Calu3 (cell line): ENCODE measurements at places on chromosomes 1 and 21. TPM values are rescaled to one million over a fixed set of nuclear protein-coding genes. Genes with fewer than 3 reads are reported as not detected.

The LRRC53 gene
- total RNA-seq, result not detected in 2 replicates

The CLK2 gene
- total RNA-seq, result 78.5 and 79.4 TPM in 2 replicates

DNA sequence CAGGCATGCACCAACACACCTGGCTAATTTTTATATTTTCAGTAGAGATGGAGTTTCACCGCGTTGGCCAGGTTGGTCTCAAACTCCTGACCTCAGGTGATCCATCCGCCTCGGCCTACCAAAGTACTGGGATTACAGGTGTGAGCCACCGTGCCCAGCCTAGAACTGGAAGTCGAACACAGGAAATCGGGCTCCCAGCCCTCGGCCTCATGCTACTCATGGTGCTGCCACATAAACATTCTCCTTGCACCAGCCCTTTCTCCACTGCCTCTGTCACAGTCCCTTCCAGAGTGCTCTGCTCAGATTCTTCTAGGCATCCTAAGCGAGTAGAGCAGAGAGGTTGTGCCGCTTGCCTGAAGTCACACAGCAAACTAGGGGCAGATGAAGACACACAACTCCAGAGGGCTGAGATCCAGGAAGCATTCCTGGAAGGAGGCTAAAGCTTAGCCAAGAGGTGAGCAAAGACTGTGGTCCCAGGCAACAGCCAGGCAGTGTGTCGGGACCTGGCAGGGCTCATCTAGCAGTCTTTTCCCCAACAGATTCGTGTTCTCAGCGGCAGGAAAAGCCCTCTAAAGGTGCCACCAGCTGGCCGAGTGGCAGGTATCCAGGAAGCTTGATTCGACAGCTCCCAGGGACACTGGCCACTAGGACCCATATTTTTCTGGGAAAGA, 29.6 kb upstream of the NPPB start:
- no peak for DNase-seq

The ALX3 gene
- not detected in 2 replicates for total RNA-seq

GRCh38 chr1:103162360-103162759, 54.0 kb upstream of the COL11A1 start:
- no peak for DNase-seq

The DVL1 gene
- 83.9 and 90.9 TPM in 2 replicates for total RNA-seq

The CDC14A gene
- 6.4 and 8.5 TPM in 2 replicates for total RNA-seq

DNA sequence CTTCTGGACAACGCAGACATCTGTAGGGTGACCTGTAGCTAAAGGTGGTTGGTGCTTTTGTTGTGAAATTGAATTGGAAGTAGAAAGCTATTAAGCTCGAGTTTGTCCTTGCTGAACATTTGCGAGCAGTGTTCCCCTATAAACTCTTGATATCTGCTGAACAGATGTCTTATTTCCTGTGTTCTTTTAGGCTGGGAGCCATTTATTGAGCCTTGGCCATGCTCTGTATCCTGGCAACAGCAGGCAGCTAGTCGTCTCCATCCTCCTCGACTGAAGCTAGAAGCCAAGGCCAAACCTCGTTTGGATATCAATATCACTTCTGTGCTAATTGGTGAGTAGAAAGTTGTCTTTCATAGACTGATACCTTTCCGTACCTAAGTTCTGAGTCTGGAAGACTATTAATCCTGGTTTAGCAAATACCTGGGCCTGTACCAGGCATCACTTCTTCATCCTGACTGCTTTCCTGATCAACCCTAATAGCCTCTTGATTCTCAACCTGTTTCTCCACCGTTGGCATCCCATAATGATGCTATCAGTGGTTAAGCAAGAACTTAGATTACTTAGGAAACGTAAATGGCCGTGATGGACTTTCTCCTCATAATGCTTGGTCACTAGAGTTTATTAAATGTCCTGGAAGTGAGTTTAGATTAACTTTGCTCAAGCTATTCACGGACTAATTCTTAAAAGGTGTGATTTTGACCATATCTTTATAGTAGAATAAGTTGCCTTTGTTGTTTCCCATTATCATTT, 103.4 kb downstream of the VPS13D start:
- no peak for DNase-seq

DNA sequence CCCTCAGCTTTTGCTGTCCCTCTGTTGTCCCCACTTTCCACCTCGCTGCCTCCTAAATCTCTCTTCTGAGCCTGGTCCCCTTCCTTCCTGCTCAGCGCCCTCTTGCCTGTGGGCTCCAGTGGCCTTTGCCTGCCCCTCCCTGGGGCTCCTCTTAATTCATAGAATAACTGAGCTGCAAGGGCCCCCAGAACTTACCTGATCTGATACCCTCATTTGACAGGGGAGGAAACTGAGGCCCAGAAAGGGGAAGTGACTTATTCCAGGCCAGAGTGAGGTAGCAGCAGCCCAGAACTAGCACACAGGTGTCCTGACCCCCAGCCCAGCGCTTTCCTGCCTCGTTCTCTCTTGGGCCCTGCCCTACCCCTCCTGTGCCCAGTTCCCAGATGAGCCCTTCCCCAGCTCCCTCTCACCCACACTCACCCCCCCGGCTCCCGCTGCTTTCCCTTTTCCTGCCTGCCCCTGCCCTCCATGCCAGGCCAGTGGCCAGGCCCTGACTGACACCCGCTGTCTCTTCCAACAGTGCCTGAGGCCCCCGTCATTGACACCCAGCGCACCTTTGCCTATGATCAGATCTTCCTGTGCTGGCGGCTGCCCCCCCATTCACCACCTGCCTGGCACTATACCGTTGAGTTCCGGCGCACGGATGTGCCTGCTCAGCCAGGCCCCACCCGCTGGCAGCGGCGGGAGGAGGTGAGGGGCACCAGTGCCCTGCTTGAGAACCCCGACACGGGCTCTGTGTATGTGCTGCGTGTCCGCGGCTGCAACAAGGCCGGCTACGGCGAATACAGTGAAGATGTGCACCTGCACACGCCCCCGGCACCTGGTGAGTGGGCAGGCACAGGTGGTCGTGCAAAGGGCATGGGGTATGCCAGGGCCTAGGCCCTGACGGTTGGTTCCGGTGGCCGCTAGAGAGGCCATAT, 5.7 kb downstream of the TRIM46 start:
- no peak for DNase-seq

The DR1 gene
- total RNA-seq, result 51.1 and 51.5 TPM in 2 replicates

The RBP7 gene
- total RNA-seq, result 0.83 TPM in 1 of 2 replicates, not detected in the other

- DNase-seq, result no peak
Observed at GRCh38 chr1:111234866-111235265, 7.4 kb downstream of the CHI3L2 start.

DNA sequence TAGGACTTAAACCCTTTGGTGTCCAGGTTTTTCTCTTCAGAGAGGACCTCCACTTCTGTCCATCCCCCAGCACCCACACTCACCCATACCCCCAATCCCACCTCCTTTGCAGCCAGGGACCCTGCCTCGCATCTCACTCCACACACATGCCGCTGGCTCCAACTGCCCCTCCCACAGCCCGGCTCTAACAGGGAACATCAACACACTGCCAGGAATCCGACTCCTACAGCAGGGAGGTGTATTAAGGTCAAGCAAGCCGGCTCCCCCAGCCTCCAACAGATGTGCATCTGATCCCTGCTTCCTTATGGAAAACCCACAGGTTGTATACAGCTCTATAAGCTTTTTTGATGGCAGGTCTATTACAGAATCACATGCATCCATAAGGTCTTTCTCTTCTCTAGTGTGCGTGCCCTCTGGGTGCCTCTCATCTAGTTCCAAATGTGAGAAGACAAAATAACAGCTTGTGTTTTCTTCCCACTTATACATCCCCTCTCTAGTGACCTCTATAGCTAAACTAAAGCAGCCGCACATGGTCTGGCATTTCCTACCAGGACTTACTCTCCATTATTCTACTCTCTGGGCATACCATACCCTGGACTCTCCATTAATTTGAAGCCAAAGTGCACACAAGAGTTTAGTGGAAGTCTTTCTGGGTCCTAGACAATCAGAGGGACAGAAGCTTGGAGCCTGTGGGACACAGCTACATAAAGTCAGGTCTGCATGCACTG, 16.3 kb downstream of the PIK3C2B start:
- DNase-seq, result no peak

GRCh38 chr1:37147392-37147831, 113.1 kb upstream of the GRIK3 start:
- no peak for DNase-seq

The HCRTR1 gene
- total RNA-seq, result not detected in 2 replicates

- peak; percentile 30 for DNase-seq
Observed at GRCh38 chr1:95309031-95309471, 75.0 kb downstream of the RWDD3 start.
